ENCODE measurements at places on chromosomes 13 and 19.

GRCh38 chr13:67136157-67136556, 94.0 kb downstream of the PCDH9 start:
- no peak for DNase-seq

DNA sequence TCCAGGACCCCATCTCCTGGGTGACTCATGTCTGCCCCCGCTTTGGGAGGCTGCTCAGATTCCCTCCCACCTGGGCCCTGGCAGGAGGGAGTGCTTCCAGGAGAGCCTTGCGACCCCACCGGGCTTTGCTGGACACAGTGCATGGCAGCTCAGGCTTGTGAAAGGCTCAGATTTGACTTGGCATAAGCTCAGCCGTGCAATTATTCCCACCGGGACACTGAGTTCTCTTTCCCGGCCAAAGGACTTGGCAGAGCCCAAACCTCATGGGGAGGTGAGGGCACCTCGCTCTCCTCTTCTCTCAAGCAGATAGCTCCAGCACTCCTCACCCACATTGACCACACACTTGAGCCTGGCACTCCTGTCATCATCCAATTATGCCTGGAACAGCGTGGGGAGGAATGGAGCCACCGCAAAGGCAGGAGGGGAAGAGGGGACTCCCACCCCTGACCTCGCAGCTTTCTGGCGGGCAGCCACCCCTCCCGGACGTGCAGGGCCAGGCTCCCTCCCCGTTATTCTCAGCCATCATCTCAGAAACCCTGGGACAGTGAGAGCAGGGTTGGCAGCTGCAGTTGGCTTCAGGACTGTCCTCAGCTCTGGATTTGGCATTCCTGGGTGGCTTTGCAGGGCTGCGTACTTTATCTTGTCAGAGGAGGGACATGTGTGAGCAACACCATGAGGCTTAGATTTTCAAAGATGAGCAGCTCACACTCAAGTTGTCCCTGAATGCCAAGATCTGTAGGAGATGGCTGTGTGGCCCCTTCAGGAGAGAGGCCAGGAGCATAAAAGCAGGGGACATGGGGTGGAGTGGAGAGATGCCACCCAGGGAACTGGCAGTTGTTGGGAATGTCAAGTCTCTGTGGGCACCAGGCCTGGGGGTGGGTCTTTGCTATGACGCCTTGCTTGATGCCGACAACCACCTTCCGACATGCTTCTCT, 306.2 kb downstream of the TEX29 start:
- DNase-seq: no peak

DNA sequence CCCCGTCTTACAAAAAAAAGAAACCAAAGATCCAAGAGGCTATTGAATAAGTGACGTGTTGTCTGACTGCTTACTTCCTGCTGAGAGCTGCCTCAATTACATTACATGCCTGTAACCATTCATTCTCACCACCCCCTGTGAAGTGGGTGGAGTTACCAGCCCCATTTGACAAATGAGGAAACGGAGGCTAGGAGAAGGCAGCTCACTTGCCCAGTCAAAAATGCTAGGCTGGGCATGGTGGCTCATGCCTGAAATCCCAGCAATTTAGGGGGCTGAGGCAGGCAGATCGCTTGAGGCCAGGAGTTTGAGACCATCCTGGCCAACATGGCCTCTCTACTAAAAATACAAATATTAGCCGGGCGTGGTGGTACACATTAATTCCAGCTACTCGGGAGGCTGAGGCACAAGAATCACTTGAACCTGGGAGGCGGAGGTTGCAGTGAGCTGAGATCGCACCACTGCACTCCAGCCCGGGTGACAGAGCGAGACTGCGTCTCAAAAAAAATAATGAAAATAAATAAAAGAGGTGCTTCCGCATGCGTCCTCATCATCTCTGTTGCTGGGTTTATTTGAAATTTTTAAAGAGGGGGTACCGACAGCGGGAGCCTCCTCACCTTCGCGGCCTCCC, 499 bp downstream of the LSM7 start:
- DNase-seq: peak; percentile 82

DNA sequence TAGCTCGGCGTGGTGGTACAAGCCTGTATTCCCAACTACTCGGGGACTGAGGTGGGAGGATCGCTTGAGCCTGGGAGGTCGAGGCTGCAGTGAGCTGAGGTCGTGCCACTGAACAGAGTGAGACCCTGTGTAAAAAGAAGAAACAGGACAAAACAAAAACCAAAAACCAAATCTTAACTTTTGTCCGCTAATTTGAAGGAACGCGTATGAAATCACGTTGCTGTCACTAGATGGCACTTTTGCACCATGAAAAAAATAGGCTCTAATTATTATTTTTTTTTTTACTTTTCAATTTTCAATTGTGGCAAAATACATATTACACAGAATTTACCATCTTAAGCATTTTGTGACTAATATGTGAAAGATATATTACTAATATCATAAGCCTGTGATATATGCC, 17.6 kb upstream of the ZNF835 start:
- no peak for DNase-seq

DNA sequence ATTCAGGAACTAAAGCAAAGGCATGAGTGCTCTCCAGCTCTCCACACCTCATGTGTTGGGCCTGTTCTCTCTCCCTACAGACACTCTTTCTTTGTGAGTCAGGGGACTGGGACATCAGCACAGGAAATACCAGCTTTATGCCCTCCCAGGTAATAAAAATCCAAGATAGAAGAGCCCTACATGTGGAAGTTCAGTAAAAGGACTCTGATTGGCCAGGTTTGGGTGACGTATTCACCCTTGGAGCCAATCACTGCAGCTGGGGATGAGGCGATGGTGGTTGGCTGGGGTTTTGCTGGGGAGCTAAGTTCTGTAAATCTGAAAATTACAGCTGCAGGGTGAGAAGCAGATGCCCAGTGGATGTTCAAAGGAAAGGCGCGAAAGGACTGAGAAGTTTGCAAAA, 32.5 kb downstream of the CCDC70 start:
- DNase-seq: peak; percentile 62

GRCh38 chr19:41399525-41399924, 1.9 kb downstream of the BCKDHA start:
- no peak for DNase-seq

DNA sequence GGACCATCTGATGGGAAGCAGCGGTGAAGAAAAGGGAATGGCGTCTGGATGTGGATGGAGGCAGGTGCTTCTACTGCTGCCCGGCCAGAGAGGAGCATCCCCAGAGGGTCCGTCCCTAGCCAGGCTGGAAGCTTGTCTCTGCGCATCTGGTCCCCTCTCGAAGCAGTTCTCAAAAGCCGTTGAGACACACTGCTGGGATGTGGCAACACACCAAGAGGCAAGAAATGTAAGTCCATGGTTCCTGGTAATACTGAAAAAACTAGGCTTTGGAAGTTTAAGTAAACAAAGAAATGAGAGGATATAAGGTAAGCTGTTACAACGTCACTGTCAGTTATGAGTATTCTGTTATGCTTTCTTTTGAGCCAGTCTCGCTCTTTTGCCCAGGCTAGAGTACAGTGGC, 15.1 kb upstream of the FFAR2 start:
- DNase-seq: no peak

- DNase-seq: peak; percentile 99
Observed at GRCh38 chr19:46697204-46697960, 19.5 kb downstream of the PRKD2 start.

GRCh38 chr13:37429976-37430375, 168.6 kb downstream of the POSTN start:
- DNase-seq: no peak

DNA sequence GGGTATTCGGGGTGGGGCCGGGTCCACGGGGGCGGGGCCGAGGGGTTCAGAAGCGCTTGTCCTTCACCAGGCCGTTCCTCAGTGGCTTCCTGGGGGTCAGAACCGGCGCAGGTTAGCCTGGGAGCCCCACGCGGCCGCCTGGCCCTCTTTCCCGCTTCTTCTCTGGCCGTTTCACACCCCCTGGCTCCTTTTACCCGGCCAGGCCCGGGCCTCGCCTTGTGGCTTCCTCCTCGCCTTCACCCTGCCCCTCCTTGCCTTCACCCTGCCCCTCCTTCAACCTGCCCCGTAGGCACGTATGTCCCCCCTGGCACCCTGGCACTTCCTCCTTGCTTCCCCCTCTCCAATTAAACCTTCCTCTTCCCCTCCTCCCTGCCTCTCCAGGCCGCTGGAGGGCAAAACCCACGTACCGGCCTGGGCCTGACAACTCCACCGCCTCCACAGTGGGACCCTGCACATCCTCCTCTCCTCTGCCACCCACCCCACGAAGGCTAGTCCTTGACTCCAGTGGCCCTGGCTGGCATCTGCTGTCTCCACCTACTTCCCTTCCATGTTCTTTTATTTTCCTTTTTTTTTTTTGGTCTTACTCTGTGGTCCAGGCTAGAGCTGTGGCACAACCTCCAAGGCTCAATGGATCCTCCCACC, 25.3 kb downstream of the CERS1 start:
- no peak for DNase-seq

GRCh38 chr19:53158119-53158656, 665 bp downstream of the ZNF347 start:
- DNase-seq: peak; percentile 61

DNA sequence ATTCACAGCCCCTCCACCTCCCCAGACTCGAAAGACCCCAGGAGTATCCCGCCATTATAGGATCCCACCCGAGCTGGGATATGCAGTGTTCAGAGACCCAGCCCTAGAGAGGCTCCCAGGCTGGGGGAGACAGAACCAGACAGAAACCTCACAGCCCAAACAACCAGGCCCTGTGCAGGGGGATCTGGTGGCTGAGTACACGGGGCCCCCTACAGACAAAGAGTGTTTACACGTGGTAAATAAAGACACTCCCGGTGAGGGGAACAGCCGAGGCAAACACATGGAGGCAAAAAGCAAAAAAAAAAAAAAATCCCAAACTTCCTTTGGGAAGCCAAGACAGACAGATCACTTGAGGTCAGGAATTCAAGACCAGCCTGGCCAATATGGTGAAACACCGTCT, 25.1 kb downstream of the TINCR start:
- DNase-seq: peak; percentile 58

DNA sequence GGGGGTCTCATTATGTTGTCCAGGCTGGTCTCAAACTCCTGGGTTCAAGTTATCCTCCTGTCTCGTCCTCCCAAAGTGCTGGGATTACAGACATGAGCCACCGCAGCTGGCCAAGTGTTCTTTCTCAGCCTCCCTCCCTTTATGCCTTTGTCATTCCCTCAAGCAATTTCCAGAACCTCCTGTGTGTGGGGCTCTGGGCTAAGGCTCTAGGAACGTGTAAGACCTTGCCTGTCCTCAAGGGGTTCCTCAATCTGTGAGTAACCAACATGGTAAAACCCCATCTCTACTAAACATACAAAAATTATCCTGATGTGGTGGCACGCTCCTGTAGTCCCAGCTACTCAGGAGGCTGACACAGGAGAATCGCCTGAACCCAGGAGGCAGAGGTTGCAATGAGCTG, 15.5 kb upstream of the SPACA4 start:
- DNase-seq: peak; percentile 73

GRCh38 chr13:94169454-94170144, 309.9 kb downstream of the DCT start:
- no peak for DNase-seq

GRCh38 chr13:113930671-113931637, 42.9 kb downstream of the C13orf46 start:
- DNase-seq: no peak

GRCh38 chr19:2978166-2978767, 903 bp downstream of the TLE6 start:
- no peak for DNase-seq

DNA sequence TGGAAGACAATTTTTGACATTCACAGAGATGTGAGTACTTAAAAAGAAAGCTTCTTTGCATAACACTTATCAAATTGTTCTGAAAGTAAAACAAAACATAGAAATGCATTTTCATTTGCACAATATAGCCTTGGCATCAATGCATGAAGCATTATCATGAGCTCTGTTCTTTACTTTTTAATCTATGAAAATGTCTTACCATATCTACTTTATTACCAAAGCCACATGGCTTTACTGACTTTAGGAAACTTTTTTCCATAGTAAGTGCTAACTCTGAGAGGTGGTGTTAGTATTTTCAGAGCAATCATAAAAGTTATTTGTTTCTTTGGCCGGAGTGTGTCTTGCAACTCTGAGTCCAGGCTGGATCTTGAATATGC, 10.5 kb downstream of the TNFRSF19 start:
- DNase-seq: no peak

DNA sequence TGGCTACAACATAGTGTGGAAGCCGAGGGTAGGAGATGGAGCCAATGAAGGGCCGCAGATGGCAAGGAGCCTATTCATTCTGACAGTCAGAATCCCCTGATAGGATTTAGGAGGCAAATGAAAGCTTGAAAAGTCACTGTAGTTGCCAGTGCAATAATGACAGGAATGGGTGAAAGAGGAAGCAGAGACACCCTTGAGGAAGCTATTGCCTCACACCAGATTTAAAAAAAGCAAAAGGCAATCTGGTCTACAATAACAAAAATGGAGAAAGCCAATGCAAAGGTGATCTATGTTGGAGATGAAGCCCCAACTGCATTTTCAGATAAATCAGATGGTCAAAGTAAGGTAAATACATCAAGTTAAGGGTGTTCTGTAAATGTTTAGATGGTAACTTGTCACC, 158.5 kb downstream of the TUBA3C start:
- DNase-seq: no peak

- DNase-seq: no peak
Observed at GRCh38 chr19:15641901-15642491, 1.3 kb downstream of the CYP4F3 start.

DNA sequence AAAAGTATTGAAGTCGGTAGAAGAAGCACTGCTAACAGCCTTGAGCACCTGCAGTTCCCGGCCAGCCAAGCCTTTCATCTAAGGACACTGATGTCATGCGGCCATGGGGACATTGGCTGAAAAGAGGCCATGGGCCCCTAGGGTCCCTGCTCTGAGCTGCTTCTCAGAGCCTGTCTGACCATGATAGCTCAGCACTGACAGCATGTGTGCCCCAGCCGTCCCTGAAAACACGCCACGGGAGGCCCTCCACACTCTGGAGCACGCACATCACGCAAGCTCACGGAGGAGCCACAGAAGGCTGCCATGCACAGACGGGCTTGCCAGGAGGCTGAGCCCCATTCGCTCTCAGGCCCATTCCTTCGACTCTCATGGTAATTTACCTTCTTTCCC, 51.8 kb downstream of the MLLT1 start:
- DNase-seq: no peak

DNA sequence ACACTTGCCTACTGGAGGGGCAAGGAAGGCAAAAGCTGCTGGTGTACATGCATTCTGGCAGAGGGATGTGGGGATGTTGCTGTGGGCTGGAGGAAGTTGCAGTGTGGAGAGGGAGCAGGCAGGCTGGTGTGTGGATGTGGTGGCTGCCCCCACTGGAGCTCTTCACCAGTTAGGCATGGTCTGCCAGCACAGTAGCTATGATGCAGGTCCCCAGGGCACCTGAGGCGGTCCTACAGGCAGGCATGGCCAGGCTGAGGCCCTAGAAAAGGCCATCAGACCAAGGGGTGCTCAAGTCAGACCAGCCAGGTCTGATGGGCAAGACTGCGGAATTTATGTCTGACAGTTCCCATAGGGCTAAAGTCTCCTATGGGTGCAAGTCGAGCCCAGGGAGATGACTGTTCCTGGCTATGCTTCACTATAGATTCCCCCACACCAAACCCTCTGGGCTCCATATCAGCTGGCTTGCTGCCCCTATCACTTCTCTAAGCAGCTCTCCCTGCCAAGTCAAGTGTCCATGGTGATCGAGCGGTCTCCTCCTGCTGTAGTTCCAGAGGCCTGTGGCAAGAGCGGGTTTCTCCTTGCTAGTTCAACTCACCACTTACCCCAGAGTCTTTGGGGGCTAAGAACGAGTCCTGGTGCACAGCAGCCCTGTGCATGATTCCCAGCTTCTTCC, 473.1 kb downstream of the TDRD3 start:
- no peak for DNase-seq
